ENCODE measurements at places on chromosomes 7 and 10. TPM values are rescaled to one million over a fixed set of nuclear protein-coding genes. Genes with fewer than 3 reads are reported as not detected.

The AKR1B15 gene
- not detected for total RNA-seq

DNA sequence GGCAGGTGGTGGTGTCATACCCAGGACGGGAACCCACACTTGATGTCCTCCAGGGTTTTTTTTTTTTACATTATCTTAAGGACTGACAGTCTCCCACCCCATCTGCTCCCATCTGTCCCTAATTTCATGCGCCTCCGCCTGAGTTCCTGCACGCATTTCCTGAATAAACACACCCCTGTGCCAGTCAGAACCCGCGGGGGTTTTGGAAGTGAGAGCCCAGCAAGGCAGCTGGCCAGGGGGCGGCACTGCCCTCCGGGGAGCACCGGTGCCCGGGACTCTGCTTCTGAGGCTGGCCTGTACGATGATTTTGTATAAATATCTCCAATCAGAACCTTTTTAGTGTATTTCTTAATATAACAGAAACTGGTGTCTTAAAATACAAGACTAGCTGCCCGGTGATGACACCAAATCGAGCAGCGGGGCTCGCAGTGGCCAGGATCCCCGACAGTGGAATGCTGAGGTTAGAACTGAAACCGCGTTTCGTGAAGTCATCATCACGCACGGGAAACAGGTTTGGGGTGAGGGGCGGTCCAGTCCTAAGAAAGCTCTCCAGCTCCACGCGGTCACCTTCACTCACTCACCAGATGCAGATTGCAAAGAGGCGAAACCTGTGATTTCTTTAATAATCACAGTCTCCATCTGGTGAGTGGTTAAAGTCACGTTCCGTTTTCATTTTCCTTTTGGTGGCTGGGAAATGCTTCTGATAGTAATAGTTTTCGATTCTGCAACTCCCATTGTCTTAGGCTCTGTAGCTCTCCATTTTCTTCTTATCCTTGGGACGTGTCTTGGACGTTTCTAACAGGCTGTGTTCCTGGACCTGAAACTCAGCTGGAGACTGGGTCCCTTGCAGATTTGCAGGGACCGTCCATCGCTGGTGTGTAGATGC lies 19.7 kb downstream of the BNIP3 start:
- no peaks in the 10 kb centered on the region for H3K27me3 ChIP-seq
- H3K36me3 ChIP-seq, result peaks cover 2% of the 10 kb centered on the region
- no peak overlapping the region for H3K4me3 ChIP-seq
- no peak overlapping the region for H3K27ac ChIP-seq
- H3K4me1 ChIP-seq, result peaks cover 19% of the 10 kb centered on the region
- DNase-seq, result no peak

- no peak overlapping the region for H3K4me3 ChIP-seq
- H3K27ac ChIP-seq, result no peak overlapping the region
- DNase-seq, result no peak
- no peaks in the 10 kb centered on the region for H3K36me3 ChIP-seq
Measured at GRCh38 chr10:96482815-96483588, 30.7 kb downstream of the TLL2 start.

- no peak for DNase-seq
- peaks cover 5% of the 10 kb centered on the region for H3K36me3 ChIP-seq
- peak overlapping the region; percentile 44 for H3K27ac ChIP-seq
Measured at GRCh38 chr10:62082729-62083411, 181.4 kb downstream of the ARID5B start.

DNA sequence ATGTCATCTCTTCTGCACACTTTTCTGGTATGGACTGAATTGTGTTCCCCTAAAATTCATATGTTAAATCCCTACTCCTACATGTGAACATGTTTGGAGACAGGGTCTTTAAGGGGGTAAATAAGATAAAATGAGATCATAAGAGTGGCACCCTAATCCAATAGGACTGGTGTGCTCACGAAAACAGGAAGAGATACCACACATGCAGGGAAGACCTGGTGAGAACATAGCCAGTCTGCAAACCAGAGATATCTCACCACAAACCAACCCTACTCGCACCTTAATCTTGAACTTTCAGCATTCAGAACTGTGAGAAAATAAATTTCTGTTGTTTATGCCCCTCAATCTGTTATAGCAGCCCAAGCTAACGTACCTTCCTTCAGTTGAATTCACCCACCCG lies 51.8 kb downstream of the VWDE start:
- H3K27me3 ChIP-seq, result no peaks in the 10 kb centered on the region
- DNase-seq, result no peak
- H3K36me3 ChIP-seq, result no peaks in the 10 kb centered on the region
- no peaks in the 10 kb centered on the region for H3K4me1 ChIP-seq
- no peak overlapping the region for H3K4me3 ChIP-seq

GRCh38 chr7:94062372-94062771 lies 58.2 kb upstream of the BET1 start:
- peaks cover 3% of the 10 kb centered on the region for H3K4me1 ChIP-seq
- H3K27ac ChIP-seq, result no peak overlapping the region
- no peaks in the 10 kb centered on the region for H3K27me3 ChIP-seq

- H3K27ac ChIP-seq, result no peak overlapping the region
- H3K27me3 ChIP-seq, result no peaks in the 10 kb centered on the region
- no peaks in the 10 kb centered on the region for H3K4me1 ChIP-seq
- no peaks in the 10 kb centered on the region for H3K36me3 ChIP-seq
Measured at GRCh38 chr7:15571301-15571878, 9.6 kb upstream of the AGMO start.

The IL2RA gene
- 1,224 TPM for total RNA-seq

DNA sequence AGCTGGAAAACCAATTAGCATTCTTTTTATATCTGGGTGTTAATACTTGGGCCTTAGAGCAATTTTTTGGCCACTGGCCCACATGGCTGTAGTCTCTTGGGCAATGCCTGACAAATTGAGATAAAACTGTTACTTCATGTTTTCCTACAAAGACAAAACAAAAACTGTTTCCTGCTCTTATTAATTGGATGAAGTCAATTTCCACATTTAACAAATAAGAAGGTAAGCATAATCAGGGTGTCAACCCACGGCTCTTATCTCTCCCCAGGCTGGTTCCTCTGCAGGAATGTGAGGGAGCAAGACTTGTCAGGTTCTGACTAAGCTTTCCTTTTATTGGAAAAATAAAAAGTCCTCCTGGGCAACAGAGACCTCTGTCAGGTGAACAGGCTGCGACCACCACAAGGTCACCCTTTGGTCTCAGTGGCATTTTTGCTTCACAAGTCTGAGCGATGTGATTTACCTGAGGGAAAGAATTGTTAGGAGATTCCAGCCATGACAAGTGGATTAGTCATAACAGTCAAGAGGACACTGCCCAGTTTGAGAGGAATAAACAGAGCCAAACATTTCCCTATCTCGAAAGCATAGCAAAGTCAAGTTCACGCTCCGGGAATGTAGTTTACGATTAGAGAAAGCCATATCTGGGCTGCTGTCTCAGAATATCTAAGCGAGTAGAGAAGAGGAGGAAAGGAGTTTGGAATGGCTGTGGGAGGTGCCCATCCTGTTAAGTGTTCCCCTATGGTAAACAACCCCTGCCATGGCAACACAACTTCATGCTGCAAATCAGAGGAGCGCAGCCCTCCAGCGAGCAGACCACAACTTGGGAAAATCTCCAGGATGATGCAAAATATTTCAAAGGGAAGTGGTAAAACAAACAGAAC lies 144.4 kb downstream of the TES start:
- H3K27me3 ChIP-seq, result no peaks in the 10 kb centered on the region
- H3K4me3 ChIP-seq, result no peak overlapping the region
- no peak for DNase-seq
- no peaks in the 10 kb centered on the region for H3K36me3 ChIP-seq
- no peak overlapping the region for H3K27ac ChIP-seq

GRCh38 chr10:86523348-86523747 lies 1.8 kb upstream of the WAPL start:
- H3K27me3 ChIP-seq, result no peaks in the 10 kb centered on the region
- no peak for DNase-seq
- no peak overlapping the region for H3K27ac ChIP-seq
- peaks cover 37% of the 10 kb centered on the region for H3K4me1 ChIP-seq
- H3K4me3 ChIP-seq, result no peak overlapping the region

GRCh38 chr10:72375173-72375572 lies 20.5 kb upstream of the DNAJB12 start:
- no peak for DNase-seq
- no peak overlapping the region for H3K27ac ChIP-seq
- no peak overlapping the region for H3K4me3 ChIP-seq

GRCh38 chr10:16585103-16585502 lies 63.4 kb upstream of the C1QL3 start:
- H3K36me3 ChIP-seq, result no peaks in the 10 kb centered on the region
- H3K4me1 ChIP-seq, result no peaks in the 10 kb centered on the region
- H3K27me3 ChIP-seq, result no peaks in the 10 kb centered on the region
- H3K4me3 ChIP-seq, result no peak overlapping the region
- no peak for DNase-seq

GRCh38 chr7:91949221-91950009 lies 8.8 kb downstream of the AKAP9 start:
- no peak overlapping the region for H3K4me3 ChIP-seq
- no peak for DNase-seq
- H3K4me1 ChIP-seq, result peaks cover 9% of the 10 kb centered on the region
- H3K27ac ChIP-seq, result no peak overlapping the region

DNA sequence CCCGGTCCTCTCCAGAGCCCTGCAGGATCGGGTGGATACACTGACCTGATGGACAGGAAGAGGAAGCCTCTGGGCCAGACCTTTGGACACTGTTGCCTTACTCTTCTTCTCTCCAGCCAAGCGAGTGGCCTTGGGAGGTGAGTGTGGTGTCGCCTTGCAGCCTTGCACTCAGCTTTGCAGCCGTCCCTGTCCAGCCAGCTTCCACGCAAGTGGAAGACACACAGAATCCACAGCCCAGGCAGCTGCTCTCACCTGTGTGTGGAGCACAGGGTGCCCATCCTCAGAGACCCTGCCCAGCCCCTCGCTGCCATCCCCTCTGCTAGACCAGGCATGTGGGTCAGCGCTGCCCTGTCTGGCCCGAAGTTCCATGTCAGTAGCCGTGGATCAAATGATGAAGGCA lies 239.1 kb downstream of the EBF3 start:
- DNase-seq, result no peak
- no peak overlapping the region for H3K27ac ChIP-seq
- H3K4me3 ChIP-seq, result no peak overlapping the region
- no peaks in the 10 kb centered on the region for H3K4me1 ChIP-seq

The MNX1 gene
- total RNA-seq, result not detected

- H3K4me3 ChIP-seq, result no peak overlapping the region
- no peaks in the 10 kb centered on the region for H3K27me3 ChIP-seq
- no peak overlapping the region for H3K27ac ChIP-seq
- no peak for DNase-seq
- H3K4me1 ChIP-seq, result no peaks in the 10 kb centered on the region
Measured at GRCh38 chr7:28026237-28026636, 154.4 kb downstream of the JAZF1 start.

The DLG5 gene
- 2.1 TPM for total RNA-seq

- no peaks in the 10 kb centered on the region for H3K27me3 ChIP-seq
- H3K4me1 ChIP-seq, result no peaks in the 10 kb centered on the region
- H3K4me3 ChIP-seq, result no peak overlapping the region
Measured at GRCh38 chr7:90540406-90540805, 55.7 kb upstream of the CDK14 start.

DNA sequence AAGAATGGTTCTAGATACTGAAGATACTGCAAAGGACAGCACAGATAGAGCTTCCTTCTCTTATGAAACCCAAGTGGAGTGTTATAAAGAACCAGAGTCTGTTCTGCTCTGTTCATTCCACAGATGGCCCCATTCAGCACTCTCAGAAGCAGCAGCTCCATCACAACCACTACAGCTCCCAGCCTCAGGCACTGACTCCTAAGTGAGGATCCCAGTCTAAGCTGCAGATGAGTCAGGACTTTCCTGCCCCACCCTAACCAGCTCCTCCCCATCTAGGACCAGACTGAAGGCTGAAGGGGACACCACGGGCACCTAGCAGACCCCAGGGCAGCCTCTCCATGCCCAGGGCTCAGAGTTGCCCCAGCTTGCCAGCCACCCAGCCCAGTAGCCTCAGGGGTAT lies 379.8 kb downstream of the GRID1 start:
- DNase-seq, result no peak
- no peaks in the 10 kb centered on the region for H3K36me3 ChIP-seq
- H3K4me1 ChIP-seq, result no peaks in the 10 kb centered on the region
- H3K27me3 ChIP-seq, result no peaks in the 10 kb centered on the region
- H3K27ac ChIP-seq, result no peak overlapping the region

GRCh38 chr7:132996581-132997242 lies 85.2 kb downstream of the CHCHD3 start:
- no peak for DNase-seq
- H3K27me3 ChIP-seq, result no peaks in the 10 kb centered on the region
- no peaks in the 10 kb centered on the region for H3K4me1 ChIP-seq
- H3K36me3 ChIP-seq, result no peaks in the 10 kb centered on the region
- no peak overlapping the region for H3K27ac ChIP-seq

- H3K4me3 ChIP-seq, result no peak overlapping the region
- no peak overlapping the region for H3K27ac ChIP-seq
- H3K4me1 ChIP-seq, result no peaks in the 10 kb centered on the region
- no peak for DNase-seq
- H3K27me3 ChIP-seq, result peaks cover 5% of the 10 kb centered on the region
Measured at GRCh38 chr10:30683496-30683895, 53.9 kb upstream of the LYZL2 start.

The LRRC18 gene
- not detected for total RNA-seq

The FAM237B gene
- total RNA-seq, result not detected

GRCh38 chr10:35372329-35372728 lies 36.0 kb downstream of the CCNY start:
- no peak for DNase-seq
- H3K27ac ChIP-seq, result no peak overlapping the region
- peaks cover 56% of the 10 kb centered on the region for H3K4me1 ChIP-seq
- H3K36me3 ChIP-seq, result no peaks in the 10 kb centered on the region
- no peaks in the 10 kb centered on the region for H3K27me3 ChIP-seq
- H3K4me3 ChIP-seq, result no peak overlapping the region

GRCh38 chr10:23046027-23046426 lies 49.4 kb upstream of the MSRB2 start:
- H3K36me3 ChIP-seq, result no peaks in the 10 kb centered on the region
- no peak overlapping the region for H3K4me3 ChIP-seq
- no peak for DNase-seq
- H3K4me1 ChIP-seq, result no peaks in the 10 kb centered on the region
- H3K27ac ChIP-seq, result no peak overlapping the region

- DNase-seq, result no peak
- no peaks in the 10 kb centered on the region for H3K36me3 ChIP-seq
- no peaks in the 10 kb centered on the region for H3K4me1 ChIP-seq
- H3K27me3 ChIP-seq, result no peaks in the 10 kb centered on the region
- no peak overlapping the region for H3K27ac ChIP-seq
- H3K4me3 ChIP-seq, result no peak overlapping the region
Measured at GRCh38 chr10:2251631-2252030, 514.3 kb upstream of the ADARB2 start.

The ARHGEF35 gene
- 5.3 TPM for total RNA-seq

The HACD1 gene
- 2.2 TPM for total RNA-seq

The TMEM176A gene
- total RNA-seq, result 0.26 TPM

The UBE3C gene
- 82.7 TPM for total RNA-seq

The OGDHL gene
- total RNA-seq, result 0.70 TPM

The PLXNA4 gene
- not detected for total RNA-seq

The SORCS3 gene
- not detected for total RNA-seq

GRCh38 chr7:118477036-118477435 lies 252.5 kb downstream of the ANKRD7 start:
- no peak for DNase-seq
- H3K4me3 ChIP-seq, result no peak overlapping the region
- no peak overlapping the region for H3K27ac ChIP-seq
- no peaks in the 10 kb centered on the region for H3K4me1 ChIP-seq
- H3K27me3 ChIP-seq, result no peaks in the 10 kb centered on the region

The CHST3 gene
- 0.07 TPM for total RNA-seq

Data from CD8-positive, alpha-beta memory T cell (primary cell).